A549 treated with CpdA at 1 μM for 4 hours (cell line): ENCODE measurements at places on chromosomes 12 and 14. TPM values are rescaled to one million over a fixed set of nuclear protein-coding genes. Genes with fewer than 3 reads are reported as not detected.

Gene TMEM30B
- total RNA-seq, result 0.05 to 0.17 TPM (median 0.13 TPM) in 5 replicates

Gene ASCL1
- total RNA-seq, result 0.05 to 0.08 TPM in 2 of 5 replicates, not detected in the others

Gene CEBPE
- not detected in 5 replicates for total RNA-seq

Gene ALDH1L2
- total RNA-seq, result 2.8 to 3.6 TPM (median 3.3 TPM) in 5 replicates

Gene KERA
- not detected in 5 replicates for total RNA-seq

Gene HCAR3
- total RNA-seq, result 0.22 to 0.47 TPM (median 0.30 TPM) in 4 of 5 replicates, not detected in the other

Gene PTHLH
- total RNA-seq, result 35.4 to 41.5 TPM (median 39.0 TPM) in 5 replicates

Gene AP1G2
- total RNA-seq, result 38.5 to 58.5 TPM (median 44.8 TPM) in 5 replicates

Gene DLK1
- total RNA-seq, result 0.22 to 0.65 TPM (median 0.48 TPM) in 5 replicates

Gene KRT74
- not detected in 5 replicates for total RNA-seq

Gene AMHR2
- 1.1 to 2.7 TPM (median 1.8 TPM) in 5 replicates for total RNA-seq

Gene GSC
- total RNA-seq, result 0.23 to 0.68 TPM (median 0.44 TPM) in 5 replicates

Gene TMEM179
- total RNA-seq, result 0.15 to 0.63 TPM (median 0.38 TPM) in 5 replicates

Gene GALNT16
- total RNA-seq, result 2.5 to 3.8 TPM (median 3.6 TPM) in 5 replicates

Gene FAM186B
- 0.08 to 0.15 TPM (median 0.11 TPM) in 5 replicates for total RNA-seq

Gene MMP14
- total RNA-seq, result 0.61 to 0.91 TPM (median 0.84 TPM) in 5 replicates

Gene TAS2R19
- 0.08 to 0.27 TPM (median 0.16 TPM) in 3 of 5 replicates, not detected in the others for total RNA-seq

Gene TBX3
- 16.9 to 20.2 TPM (median 19.7 TPM) in 5 replicates for total RNA-seq

Gene ACOT4
- total RNA-seq, result 1.4 to 2.2 TPM (median 2.0 TPM) in 5 replicates

Gene STAC3
- total RNA-seq, result 0.20 to 0.64 TPM (median 0.53 TPM) in 5 replicates

Gene TMBIM6
- total RNA-seq, result 404 to 512 TPM (median 480 TPM) in 5 replicates

Gene AICDA
- total RNA-seq, result 0.08 to 0.20 TPM (median 0.15 TPM) in 5 replicates

Gene OAS1
- 41.9 to 76.3 TPM (median 65.0 TPM) in 5 replicates for total RNA-seq

Gene TMBIM4
- 47.6 to 52.7 TPM (median 49.2 TPM) in 5 replicates for total RNA-seq

Gene TRIM9
- total RNA-seq, result 7.0 to 10.9 TPM (median 9.0 TPM) in 5 replicates

Gene ATL1
- 3.9 to 6.3 TPM (median 4.7 TPM) in 5 replicates for total RNA-seq

Gene FAM161B
- total RNA-seq, result 1.5 to 2.2 TPM (median 1.8 TPM) in 5 replicates

Gene RESF1
- 20.9 to 31.5 TPM (median 23.3 TPM) in 5 replicates for total RNA-seq

Gene ZBTB39
- 4.5 to 5.8 TPM (median 5.5 TPM) in 5 replicates for total RNA-seq

Gene CLEC7A
- total RNA-seq, result not detected in 5 replicates

Gene RD3L
- total RNA-seq, result not detected in 5 replicates

Gene ERP27
- not detected in 5 replicates for total RNA-seq

Gene ATN1
- 48.9 to 77.1 TPM (median 73.0 TPM) in 5 replicates for total RNA-seq

Gene ARHGAP9
- 0.20 to 0.91 TPM (median 0.40 TPM) in 5 replicates for total RNA-seq

Gene EFS
- total RNA-seq, result not detected in 5 replicates

Gene FBXL14
- 8.6 to 14.0 TPM (median 12.9 TPM) in 5 replicates for total RNA-seq

Gene CCDC38
- total RNA-seq, result 0.06 to 0.24 TPM (median 0.12 TPM) in 5 replicates

Gene NOXRED1
- total RNA-seq, result 0.11 to 0.17 TPM in 2 of 5 replicates, not detected in the others

Gene CLEC2A
- not detected in 5 replicates for total RNA-seq

Gene KRT6C
- not detected in 5 replicates for total RNA-seq

Gene FITM1
- 0.13 TPM in 1 of 5 replicates, not detected in the others for total RNA-seq

Gene PTPRO
- 0.06 to 0.14 TPM in 2 of 5 replicates, not detected in the others for total RNA-seq

Gene PRB2
- not detected in 5 replicates for total RNA-seq

Gene CDCA3
- total RNA-seq, result 80.3 to 92.3 TPM (median 82.2 TPM) in 5 replicates

Gene ZDHHC22
- 0.20 to 0.37 TPM (median 0.31 TPM) in 5 replicates for total RNA-seq

Gene NGB
- not detected in 5 replicates for total RNA-seq

Gene TPPP2
- total RNA-seq, result not detected in 5 replicates

Gene GARIN6
- total RNA-seq, result not detected in 5 replicates

Gene RPGRIP1
- total RNA-seq, result 0.21 to 0.51 TPM (median 0.34 TPM) in 5 replicates

Gene RTL1
- total RNA-seq, result 0.23 to 0.35 TPM (median 0.31 TPM) in 5 replicates

Gene CLEC4C
- not detected in 5 replicates for total RNA-seq

Gene APEX1
- total RNA-seq, result 262 to 275 TPM (median 270 TPM) in 5 replicates
